ENCODE measurements at places on chromosomes 7 and 10.

- DNase-seq, result no peak
Observed at GRCh38 chr10:92773776-92774175, 74.5 kb upstream of the EXOC6 start.

DNA sequence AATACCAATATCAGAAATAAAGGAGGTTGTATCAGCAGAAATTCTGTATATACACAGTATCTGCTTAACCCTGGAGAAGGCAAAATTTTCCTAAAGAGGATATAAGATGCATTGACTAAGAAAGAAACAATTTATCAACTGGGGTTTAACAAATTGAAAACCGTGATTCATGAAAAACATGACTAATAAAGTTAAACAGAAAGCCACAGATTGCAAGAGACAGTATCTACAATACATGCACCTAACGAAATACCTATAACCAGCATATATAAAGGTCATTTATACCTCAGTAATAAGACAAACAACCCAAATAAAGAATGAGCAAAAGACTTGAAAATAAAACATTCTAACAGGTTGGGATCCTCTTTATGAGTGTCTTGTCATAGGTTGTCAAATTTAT lies 101.8 kb downstream of the IQUB start:
- no peak for DNase-seq

DNA sequence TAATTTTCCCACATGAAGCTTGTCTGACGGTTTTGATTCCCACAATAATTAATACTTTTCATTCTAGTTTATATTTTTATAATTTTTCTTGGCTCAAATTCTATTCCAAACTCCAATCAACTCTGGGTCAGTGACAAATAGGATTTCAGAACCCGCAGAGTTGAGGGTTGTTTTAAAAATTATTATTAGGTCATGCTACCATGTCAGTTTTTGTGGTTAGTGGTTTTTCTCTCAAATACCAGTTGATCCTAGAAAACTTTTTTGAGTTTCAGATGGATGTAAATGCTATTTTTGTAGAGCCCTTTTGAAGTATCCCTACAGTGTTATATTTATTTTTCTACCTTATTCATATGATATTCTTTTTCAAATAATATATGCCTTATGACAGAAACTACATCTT lies 237.4 kb downstream of the SEMA3D start:
- no peak for DNase-seq

DNA sequence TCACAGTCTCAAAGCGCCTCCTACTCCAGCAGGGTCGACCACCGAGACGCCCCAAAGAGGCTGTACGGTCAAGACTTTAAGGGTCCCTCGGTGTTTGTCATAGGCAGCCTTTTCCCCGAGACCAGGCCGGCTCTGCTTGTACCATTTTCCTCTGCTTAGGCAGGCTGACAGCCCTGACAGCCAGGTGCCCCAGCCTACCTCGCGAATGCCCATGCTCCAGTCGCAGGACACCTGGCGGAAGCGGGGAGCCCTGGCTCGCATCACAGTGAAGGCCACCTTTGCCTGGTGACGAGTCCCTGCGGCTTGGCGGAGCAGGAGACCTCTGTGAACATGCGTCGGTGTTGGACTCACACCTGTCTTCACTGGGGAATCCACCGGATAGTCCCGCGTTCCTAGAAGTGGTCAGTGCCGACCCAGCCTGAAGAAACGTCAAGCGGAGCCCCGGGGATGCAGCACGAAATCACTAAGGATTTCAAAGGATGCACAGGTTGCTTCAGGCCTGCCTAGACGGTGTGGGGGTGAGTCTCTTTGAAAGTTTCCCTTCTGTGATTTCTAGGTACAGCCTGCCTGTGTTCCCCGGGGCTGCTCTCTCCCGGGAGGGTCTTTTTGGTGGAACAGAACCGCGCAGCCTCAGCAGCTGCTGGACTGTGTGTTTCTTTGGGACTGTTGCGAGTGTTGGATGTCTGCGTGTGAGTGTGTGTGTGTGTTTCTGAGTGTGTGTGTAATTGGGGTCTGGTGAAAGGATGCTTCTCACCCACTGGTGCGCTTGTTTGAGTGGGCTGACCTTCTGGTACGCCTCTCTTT lies 30.5 kb upstream of the ZNF273 start:
- DNase-seq, result no peak

DNA sequence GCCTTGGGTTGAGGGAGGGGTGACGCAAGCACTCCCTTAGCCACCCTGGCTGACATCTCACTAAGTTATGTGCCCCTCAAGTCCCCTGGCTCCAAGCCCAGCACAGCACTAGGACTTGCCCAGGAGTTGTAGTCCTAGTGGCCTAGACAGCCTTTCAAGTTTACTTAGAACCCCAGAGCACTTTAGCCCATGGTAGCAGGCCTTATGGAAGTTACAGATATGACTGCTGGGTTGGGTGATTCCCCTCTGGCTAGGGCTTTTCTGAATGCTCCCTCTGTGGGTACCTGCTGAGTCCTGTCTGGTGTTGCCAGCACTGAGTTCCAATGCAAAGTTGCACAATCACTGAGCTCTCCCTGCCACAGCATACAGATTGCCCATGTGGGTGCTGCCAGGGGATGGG lies 83.2 kb downstream of the AHCYL2 start:
- no peak for DNase-seq

DNA sequence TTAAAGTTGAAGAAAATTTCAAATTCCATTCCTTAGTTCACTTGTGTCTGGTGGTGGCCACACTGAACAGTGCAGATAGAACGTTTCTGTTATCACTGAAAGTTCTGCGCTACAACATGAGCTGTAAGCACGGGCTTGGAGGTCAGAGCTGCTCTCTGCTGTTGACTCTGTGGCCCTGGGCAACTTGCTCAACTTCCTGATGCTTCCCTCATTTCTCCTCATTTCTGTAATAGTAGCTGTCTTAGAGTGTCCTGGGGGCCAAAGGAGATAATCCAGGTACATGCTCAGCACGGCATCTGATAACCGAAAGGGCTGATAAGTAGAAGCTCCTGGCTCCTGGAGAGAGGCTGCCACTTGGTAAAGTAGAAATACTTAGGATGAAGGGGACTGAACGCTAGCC lies 92.3 kb upstream of the DUSP5 start:
- no peak for DNase-seq

DNA sequence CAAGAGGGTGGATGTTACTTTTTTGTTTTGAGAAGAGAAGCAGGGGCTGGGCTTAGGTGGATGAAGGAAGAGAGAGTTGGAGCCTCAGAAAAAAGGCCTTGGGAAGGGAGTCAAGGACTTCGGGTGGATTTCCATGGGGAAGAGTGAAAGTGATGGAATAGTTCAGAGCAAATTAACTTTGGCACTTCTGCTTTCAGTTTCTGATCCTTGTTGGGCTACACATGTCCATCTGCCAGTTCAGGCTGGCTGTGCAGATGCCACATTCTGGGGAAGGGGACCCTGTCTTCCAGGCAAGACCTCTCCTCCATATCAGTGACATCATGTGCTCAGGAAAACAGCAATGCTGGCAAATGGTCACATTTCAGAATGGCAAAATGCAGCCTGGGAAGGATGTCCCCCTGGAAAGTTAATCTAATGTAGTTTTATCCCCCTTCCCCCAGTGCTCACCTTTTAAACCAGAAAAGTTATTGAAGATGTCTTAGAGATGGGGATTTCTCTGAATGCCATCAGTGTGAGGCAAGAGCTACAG lies 86.0 kb downstream of the WDFY4 start:
- DNase-seq, result no peak

DNA sequence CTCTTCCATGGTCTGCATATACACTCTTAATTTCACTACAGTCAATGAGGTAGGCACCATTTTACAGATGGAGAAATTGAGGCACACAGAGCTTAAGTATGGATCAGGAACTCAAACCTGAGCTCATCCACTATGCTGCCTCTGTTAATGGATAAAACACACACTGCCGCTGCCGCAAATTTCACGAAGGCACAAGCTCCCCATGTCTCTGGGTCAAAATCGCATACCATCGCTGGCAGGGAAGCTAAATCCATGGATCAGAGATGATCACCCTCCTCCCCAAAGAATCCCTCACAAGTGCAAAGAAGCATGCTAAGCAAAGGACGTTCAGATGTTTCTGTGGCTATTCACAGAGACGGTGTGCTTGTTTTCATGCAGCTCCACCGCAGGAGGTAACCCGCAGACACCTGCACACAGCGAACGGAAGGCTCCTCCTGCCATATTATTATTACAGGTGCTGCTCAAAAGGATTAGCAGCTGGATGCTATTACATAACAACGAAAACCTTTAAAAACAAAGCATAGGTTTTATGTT lies 109.3 kb downstream of the UBE2H start:
- DNase-seq, result no peak

DNA sequence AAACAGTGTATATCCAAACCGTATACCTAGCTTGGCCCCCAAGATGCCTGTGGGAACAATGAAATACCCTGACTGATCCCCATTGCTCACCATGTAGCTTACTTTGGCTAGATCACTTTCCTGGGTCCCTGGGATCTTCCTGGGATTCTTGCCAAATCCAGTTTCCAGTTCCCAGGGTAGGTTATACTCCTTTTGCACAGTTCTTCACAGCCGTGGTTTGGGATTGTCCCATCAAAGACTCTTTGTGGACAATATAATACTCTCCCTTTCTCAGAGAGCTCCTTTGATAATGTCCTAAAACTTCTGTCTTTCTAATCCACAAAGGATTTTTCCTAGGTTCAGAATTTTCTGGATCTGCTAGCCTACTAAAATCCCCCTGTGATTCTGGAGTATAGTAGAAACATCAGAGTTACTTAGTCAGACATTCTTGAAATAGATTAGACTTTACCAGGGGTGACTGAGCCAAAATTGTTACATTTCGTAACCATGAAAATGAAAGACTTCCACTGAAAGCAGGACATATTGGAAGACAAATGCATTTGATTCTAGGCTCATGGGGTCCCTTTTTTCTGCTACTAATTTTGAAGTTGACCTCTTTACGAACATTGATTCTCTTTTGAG lies 388.3 kb upstream of the ETV1 start:
- no peak for DNase-seq

GRCh38 chr10:32982911-32983909 lies 25.2 kb upstream of the ITGB1 start:
- DNase-seq, result no peak

GRCh38 chr10:14581553-14582321 lies 193.0 kb downstream of the FAM107B start:
- DNase-seq, result no peak

GRCh38 chr10:75530299-75530698 lies 98.9 kb downstream of the LRMDA start:
- no peak for DNase-seq

DNA sequence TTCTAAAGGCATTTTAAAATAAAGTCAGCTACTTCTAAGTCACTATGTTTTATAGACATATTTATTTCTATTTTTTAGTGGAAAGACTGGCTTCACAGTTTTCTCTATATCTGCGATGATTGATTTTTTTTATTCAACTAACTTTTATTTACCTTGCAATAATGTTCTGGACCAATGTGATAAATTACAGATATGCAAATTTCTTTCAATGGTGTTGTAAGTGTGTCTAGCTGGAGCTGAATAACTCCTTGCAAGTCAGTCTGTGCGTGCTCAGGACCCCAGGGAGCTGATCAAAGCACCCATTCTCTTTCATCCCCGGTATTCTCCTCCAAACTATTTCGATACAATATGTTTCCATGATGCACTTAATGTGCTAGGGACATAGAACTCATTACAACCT lies 9.7 kb downstream of the PTF1A start:
- no peak for DNase-seq

GRCh38 chr10:102951316-102951715 lies 33.2 kb downstream of the CNNM2 start:
- DNase-seq, result no peak

Data from CD4-positive, alpha-beta T cell (primary cell).